Stimulated activated naive CD4-positive, alpha-beta T cell treated with Interleukin-2 at 50 U/mL for 16 hours (primary cell): ENCODE measurements at places on chromosomes 1 and 21.

- no peak for DNase-seq
Measured at GRCh38 chr1:168865850-168866620, 137.0 kb upstream of the DPT start.

DNA sequence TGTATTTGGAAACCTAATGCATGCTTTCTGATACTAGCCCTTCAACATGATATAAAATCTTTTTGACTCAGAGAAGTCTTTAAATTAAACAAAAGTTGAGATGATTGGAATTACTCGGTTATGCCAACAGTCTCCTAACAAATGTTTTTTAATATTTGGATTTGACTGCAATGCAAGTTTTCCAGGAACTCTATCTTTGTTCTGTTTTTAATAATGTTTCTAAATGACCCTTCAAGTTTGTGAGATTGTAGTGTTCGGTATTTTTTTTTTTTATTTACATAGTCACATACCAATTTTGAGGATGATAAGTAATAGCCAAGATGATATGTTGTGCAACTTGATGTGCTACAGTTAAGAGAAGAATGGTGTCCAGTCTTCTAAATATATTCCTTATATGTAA, 258.0 kb downstream of the FMN2 start:
- no peak for DNase-seq

- no peak for DNase-seq
Measured at GRCh38 chr1:104196136-104196535, 446.4 kb downstream of the AMY1C start.

DNA sequence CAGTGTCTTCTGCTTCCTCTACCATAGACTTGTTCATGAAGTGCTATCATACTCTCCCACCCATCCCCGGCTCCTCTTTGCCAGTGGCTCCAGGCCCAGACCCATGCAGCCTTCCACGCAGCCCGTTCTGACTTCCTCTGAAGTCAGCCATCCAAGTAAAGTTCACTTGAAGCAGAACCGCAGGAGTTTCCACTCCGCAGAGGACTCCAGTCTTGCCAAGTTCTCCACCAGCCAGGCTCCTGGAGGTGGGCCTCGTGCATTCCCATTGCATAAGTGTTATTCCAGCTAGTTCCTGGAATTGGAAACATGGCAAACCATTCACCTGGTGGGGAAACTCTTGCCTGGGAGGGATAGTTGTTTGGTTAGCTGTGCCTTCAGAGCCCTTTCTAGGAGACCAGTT, 185.1 kb downstream of the PLPP3 start:
- DNase-seq: no peak

DNA sequence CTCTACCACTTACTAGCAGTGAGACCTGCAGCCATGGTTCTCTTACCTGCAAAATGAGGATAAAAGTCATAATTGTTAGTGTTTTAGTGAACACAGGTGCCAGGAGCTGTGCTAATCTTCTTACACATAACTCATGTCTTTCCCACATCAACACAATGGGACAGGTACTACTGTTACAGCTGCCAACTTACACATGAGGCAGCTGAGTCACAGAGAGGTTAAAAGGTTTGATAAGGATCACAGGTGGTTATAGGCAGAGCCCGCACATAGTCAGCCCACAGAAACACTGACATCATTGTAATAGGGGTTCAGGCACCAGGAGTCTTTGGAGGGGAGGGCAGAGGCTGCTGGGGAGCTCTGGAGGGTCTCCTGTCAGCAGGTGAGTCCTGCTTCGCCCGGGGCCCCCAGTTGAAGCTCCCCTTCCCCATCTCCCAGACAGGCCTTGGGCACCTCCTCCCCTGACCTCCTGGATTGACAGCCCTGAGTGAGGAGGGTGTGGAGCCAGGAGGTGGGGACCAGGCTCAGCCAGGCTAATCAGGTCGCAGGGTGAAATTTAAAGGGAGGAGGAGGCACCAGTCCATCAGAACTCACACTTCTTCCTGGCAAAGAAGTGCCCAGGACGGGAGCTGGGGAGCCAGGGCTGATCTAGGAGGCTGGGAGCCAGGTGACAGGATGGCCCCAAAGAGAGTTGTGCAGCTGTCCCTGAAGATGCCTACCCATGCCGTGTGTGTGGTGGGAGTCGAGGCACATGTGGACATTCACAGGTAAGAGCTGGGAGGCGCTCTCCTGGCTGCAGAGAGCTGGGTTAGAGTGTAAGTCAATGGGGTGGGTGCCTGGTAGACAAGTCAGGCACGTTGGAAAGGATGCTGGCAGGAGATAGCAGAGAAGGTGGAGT, at the start of gene PADI1:
PADI1 (plus strand) TSS at position 583 of the 895 bp plus-strand sequence; CDS start at position 673, 90 bp downstream.
- DNase-seq: no peak

- no peak for DNase-seq
Measured at GRCh38 chr1:22957066-22957465, 15.6 kb downstream of the LACTBL1 start.

DNA sequence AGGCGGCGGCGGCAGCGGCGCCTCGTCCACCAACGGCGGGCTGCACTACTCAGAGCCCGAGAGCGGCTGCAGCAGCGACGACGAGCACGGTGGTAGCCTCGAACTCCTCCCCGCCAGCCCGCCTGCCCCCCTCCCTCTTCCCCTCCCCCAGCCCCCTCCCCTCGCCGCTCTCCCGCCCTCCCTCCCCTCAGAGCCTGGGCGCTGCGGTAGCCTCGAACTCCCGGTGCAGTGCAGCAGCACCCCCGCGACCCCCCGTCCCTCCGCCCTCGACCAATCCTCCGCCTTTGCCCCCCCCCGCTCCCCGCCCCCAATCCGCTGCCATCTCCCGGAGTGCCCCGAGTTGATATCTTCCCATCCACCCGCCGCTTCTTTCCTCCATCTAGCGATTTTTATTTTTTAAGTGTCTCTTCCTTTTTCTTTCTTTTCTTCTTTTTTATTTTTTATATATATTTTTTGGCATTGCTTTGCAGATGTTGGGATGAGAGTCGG, 516 bp downstream of the RCOR3 start:
- DNase-seq: peak; percentile 69

GRCh38 chr1:109485001-109485400, 1.3 kb downstream of the ATXN7L2 start:
- DNase-seq: no peak

GRCh38 chr1:224615861-224616755, at the start of gene CNIH3:
CNIH3 (plus strand) TSS chr1:224616317; CDS start chr1:224617175, 858 bp downstream.
- DNase-seq: no peak

- no peak for DNase-seq
Measured at GRCh38 chr1:207811920-207812720, 60.3 kb downstream of the CD46 start.

DNA sequence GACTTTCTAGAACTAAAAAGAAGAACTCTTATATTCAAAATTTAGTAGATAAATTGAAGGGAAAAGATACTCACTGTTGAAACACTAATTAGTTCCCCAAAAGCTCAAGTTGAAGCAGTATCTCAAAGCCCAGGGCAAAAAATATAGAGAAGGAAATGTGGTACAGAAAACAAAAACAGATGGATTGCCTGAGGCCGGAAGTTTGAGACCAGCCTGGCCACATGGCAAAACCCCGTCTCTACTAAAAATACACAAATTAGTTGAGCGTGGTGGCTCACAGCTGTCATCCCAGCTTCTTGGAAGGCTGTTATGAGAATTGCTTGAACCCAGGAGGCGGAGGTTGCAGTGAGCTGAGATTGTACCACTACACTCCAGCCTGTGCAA, 36.0 kb downstream of the FAM177B start:
- DNase-seq: no peak

GRCh38 chr1:212771341-212771740, 20.2 kb downstream of the NSL1 start:
- DNase-seq: no peak

DNA sequence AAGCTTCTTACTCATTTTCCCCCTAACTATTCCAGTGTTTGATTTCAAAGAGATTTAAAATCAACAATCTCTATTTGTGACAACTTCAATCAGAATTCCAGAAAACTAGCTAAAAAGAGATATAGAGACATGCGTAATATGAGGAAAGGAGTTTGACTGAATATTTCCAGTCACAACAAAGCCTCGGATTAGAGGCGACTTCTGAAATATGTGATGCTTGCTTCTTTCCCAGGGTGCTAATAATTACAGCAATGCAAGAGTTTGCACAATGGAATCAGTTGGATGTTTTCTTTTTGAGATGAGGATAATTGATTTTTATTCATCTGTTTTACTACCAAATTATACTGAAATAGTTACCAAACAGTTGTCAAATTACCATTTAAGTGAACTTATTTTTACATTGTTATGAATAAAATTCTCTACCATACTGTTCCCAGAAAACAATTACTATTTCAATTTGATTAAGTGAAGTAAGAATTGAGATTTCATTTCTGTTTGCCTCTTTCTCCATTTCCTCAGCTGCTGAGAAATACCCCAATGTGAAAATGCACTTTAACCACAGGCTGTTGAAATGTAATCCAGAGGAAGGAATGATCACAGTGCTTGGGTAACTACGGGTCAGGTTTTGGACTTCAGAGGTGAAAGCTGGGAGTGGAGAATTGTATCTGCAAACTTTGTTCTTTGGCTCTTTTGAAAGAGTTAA, 28.1 kb downstream of the KMO start:
- no peak for DNase-seq

GRCh38 chr1:202553560-202554038, 156.7 kb downstream of the SYT2 start:
- no peak for DNase-seq

GRCh38 chr1:173954179-173954578, 37.1 kb upstream of the SERPINC1 start:
- DNase-seq: no peak

DNA sequence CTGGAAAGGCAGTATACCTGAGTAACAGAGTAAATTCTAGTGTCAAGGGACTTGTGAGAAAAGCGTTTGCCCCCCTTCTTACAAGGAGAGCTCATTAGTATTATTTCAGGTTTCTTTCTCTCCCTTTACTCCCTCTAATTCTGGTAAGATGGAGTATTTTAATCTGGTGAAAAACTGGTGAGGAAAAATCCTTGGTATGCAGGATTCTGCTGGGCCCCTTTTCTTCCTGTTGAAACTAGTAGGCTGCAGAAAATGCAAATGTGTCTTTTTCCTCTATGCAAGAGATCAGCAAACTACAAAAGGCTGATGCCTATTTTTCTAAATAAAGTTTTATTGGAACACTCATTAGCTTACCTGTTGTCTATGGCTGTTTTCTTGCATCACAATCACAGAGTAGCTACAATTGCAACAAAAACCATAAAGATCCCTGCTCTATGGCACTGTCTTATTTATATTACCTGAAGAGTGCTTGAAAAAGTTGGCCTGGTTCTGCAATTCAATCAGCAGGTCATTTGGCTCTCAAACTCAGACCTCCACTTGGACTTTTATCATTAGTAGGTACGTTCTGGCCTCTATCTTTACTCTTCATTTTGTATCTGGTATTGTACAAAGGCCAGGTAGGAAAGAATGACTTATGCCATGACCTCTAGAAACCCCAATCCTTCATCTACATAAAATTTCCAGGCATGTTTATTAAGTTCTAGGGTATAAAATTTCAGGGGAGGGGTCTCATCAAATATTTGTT, 109.6 kb downstream of the AKT3 start:
- no peak for DNase-seq

DNA sequence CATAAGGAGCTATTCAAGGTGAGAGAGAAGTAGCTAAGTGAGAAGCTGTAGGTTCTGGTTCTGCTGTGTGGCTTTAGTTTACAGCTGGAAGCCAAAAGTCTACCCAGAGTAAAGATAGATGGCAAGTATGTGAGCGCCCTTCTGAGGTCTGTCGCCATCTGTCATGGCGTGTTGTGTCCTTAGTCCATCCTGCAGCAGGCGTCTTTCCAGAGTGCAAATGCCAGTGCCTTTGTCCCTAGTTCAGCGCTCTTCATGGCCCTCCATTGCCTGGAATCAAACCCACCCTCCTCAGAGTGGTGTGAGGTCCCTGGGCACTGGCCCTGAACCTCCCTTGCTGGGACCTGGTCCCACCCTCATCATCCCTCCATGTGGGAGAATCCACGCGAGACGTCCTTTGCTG, 96.6 kb downstream of the ADARB1 start:
- DNase-seq: no peak

- DNase-seq: no peak
Measured at GRCh38 chr1:156244126-156244525, 2.1 kb downstream of the BGLAP start.

GRCh38 chr1:232675260-232675659, 45.3 kb upstream of the SIPA1L2 start:
- no peak for DNase-seq

GRCh38 chr1:19737104-19737825, 62.5 kb downstream of the TMCO4 start:
- DNase-seq: no peak

- DNase-seq: no peak
Measured at GRCh38 chr1:236090741-236091147, 25.9 kb upstream of the NID1 start.

- DNase-seq: no peak
Measured at GRCh38 chr1:22711071-22711470, 432 bp downstream of the EPHB2 start.

DNA sequence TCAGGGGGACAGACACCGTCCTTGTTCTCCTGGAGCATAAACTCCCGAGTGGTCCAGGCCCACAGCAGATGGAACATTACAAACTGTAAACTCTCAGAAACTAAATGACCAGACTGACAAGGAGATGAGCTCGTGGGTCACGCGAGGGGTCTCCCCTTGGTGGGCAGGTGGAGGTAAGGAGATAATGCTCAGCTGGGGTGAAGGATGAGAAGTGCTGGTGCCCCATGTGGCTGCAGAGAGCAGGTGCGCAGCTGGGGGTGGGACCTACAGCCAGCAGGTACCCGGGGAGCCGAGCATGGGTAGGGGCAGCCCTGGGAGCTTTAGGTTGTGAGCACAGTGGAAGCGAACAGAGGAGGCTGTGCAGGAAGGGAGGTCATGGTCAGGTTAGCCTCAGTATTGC, 40.1 kb downstream of the AJAP1 start:
- no peak for DNase-seq

GRCh38 chr1:90726425-90726985, 9.4 kb upstream of the BARHL2 start:
- no peak for DNase-seq

- no peak for DNase-seq
Measured at GRCh38 chr1:178344513-178345091, 152.2 kb downstream of the CLEC20A start.

- DNase-seq: no peak
Measured at GRCh38 chr1:67789551-67789950, 43.7 kb downstream of the GNG12 start.

GRCh38 chr1:26239936-26240335, 5.9 kb downstream of the CEP85 start:
- DNase-seq: no peak

DNA sequence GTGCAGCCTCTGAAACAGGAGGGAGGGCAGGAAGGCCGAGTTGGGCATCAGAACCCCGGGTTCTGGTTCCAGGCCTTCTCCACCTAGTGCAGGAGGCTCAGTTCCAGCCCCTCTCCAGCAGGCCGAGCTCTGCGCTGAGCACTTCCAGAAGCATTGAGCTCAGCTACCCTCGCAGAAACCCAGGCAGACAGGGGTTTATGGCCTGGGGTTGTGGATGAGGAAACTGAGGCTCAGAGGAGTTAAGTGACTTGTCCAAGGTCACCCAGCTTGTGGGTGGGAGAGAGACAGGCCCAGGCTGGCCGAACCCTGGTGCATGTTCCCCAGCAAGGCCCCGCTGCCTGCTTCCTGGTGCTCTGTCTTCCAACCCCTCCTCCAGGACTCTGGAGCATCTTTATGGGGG, 348.9 kb downstream of the PTPRU start:
- DNase-seq: no peak

GRCh38 chr1:58576325-58576726, 726 bp downstream of the TACSTD2 start:
- no peak for DNase-seq
